Stimulated activated CD4-positive, alpha-beta T cell treated with anti-CD3 and anti-CD28 coated beads, Interleukin-4, amount 100 ng/mL, for 48 hours (primary cell): ENCODE measurements at places on chromosomes 12 and 14.

GRCh38 chr12:107450541-107450940, 235.1 kb upstream of the PWP1 start:
- DNase-seq: no peak

GRCh38 chr14:68674538-68675232, 118.2 kb downstream of the ZFP36L1 start:
- DNase-seq: no peak

- DNase-seq: no peak
These were observed 265.4 kb downstream of the ADGRD1 start for GRCh38 chr12:131218923-131219669.

DNA sequence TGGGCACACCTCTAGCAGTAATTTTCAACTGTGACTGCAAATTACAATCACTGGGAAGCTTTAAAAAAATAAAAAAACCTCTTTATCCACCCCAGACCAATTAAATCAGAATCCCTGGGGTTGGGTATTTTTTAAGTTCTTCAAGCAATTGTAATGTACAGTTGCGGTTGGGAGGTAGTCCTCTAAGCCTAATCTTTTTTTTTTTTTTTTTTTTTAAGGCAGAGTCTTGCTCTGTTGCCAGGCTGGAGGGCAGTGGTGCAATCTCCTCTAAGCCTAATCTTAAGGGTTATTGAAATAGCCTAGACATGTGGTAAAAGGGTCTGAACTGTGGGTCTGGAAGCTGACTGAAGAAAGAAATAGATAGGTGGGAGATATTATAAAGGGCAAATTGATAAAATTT, 230.5 kb downstream of the AKAP6 start:
- DNase-seq: no peak

DNA sequence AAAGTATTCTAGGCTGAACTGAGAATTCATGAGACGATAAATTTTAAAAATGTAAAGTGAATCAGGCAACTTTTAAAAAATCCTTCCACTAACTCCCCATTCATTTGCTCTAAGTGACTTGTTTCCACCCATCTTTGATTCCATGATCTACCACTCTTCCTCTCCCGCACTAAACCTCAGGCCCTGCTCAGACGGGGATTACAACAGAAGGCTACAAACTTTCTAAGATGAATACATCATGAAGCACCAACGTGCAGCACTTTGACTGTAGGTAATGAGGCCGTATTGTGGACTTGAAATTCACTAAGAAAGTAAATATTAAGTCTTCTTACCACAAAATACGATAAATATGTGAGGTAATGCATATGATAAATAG, 30.0 kb downstream of the TMEM132D start:
- DNase-seq: no peak

GRCh38 chr12:49293056-49293956, 1.6 kb upstream of the PRPH start:
- DNase-seq: no peak

- no peak for DNase-seq
These were observed 39.9 kb downstream of the DNAI7 start for GRCh38 chr12:25155022-25155576.

DNA sequence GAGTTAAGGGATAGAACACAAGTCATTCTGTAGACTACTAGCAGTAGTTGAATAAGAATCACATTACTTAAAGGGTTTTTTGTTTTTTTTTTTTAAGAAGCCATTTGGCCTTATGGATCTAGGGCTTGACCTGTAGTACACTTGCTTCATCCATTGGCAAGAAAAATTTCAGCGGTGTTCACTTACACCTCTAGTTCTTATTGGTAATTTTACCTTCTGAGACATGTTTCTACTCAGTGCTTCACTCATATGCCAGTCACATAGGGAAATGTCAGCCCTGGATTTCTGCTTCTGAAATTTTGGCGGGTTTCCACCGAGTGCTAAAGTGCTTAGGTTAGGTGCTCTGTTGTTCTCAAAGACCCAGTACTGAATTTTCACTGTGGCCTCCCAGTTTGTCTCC, 72.9 kb downstream of the FRMD6 start:
- DNase-seq: no peak

GRCh38 chr14:93219103-93219726, 12.2 kb downstream of the UBR7 start:
- no peak for DNase-seq

GRCh38 chr14:102264355-102264754, 40.6 kb downstream of the MOK start:
- DNase-seq: no peak

GRCh38 chr14:105496831-105497591, 6.0 kb downstream of the TEDC1 start:
- no peak for DNase-seq

GRCh38 chr12:108117163-108117849, 11.8 kb upstream of the WSCD2 start:
- DNase-seq: no peak

GRCh38 chr12:113135178-113136127, at the start of gene RASAL1:
Gene RASAL1, minus strand, starts transcription at chr12:113135761. Its CDS starts 299 bp downstream, at chr12:113135462.
- peak; percentile 89 for DNase-seq

- no peak for DNase-seq
These were observed 324.8 kb downstream of the C12orf50 start for GRCh38 chr12:87704374-87704773.

- DNase-seq: no peak
These were observed 50.3 kb downstream of the HECTD4 start for GRCh38 chr12:112331886-112332285.

- no peak for DNase-seq
These were observed 232.1 kb downstream of the MSRB3 start for GRCh38 chr12:65510584-65511050.

DNA sequence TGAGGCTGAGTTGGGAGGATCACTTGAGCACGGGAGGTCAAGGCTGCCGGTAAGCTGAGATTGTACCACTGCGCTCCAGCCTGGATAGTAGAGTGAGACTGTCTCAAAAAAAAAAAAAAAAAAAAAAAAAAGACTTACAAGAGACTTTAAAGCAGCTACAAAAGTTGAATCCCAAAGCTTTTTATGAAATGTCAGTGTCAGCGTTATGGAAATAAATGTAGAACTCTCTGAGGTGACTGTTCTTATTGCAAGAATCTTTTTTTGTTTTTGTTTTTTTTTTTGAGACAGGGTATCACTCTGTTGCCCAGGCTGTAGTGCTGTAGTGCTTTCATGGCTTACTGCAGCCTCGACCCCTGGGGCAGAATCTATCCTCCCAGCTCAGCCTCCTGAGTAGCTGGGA, 17.2 kb downstream of the FUT8 start:
- DNase-seq: no peak

DNA sequence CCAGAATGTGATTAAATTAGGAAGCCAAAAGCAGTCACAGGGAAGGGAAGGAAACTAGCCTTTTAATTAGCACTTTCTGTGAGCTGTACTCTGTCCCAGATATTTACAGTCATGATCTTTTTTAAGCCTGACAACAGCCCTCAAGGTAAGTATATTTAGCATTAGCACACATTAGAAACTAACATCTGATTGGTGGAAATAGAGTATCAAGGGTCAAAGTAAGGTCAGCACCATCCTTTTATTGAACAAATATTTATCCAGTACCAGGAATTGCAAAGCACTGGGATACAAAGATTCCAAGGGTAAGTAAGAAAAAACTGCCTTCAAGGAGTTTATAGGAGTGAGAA, 28.2 kb downstream of the RPGRIP1 start:
- no peak for DNase-seq

GRCh38 chr12:12467688-12468261, 94.9 kb downstream of the DUSP16 start:
- no peak for DNase-seq

DNA sequence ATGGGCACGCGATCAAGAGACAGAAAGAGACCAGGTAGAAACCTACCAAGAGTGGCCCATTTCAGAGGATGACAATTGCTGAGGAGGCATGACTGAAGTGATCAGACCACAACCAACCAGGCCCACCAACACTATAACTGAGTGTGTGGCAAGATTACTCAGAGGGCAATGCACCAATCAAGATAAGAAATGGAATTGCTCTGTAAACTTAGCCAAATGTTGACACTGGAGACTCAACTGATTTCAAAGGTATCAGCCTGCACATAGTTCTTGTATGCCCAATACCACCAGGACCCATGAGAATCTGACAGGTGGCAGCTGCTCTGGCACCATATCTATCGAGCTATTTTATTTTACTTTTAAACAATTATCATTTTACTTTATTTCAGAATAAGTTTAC, 128.9 kb downstream of the FOXN3 start:
- DNase-seq: no peak

GRCh38 chr12:63826006-63826585, 18.4 kb upstream of the SRGAP1 start:
- DNase-seq: no peak

GRCh38 chr12:106139422-106140171, 843 bp upstream of the NUAK1 start:
- no peak for DNase-seq

GRCh38 chr14:23577710-23578392, 739 bp downstream of the JPH4 start:
- DNase-seq: no peak

- no peak for DNase-seq
These were observed 8.1 kb upstream of the CMAS start for GRCh38 chr12:22037947-22038346.

DNA sequence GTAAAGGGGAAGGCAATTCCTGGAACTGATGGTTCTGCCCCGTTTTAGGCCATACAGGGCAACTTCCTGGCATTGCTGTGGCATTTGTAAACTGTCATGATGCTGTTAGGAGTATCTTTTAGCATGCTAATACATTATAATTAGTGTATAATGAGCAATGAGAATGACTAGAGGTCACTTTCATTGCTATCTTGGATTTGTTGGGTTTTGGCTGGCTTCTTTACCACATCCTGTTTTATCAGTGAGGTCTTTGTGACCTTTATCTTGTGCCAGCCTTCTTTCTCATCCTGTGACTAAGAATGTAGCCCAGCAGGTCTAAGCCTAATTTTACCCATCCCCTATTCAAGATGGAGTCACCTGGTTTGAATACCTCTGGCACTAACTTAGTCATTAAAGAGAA, 51.2 kb downstream of the TESPA1 start:
- no peak for DNase-seq

- no peak for DNase-seq
These were observed 118.0 kb upstream of the G2E3 start for GRCh38 chr14:30440961-30441360.

GRCh38 chr12:45349916-45350315, 134.0 kb downstream of the ANO6 start:
- no peak for DNase-seq

DNA sequence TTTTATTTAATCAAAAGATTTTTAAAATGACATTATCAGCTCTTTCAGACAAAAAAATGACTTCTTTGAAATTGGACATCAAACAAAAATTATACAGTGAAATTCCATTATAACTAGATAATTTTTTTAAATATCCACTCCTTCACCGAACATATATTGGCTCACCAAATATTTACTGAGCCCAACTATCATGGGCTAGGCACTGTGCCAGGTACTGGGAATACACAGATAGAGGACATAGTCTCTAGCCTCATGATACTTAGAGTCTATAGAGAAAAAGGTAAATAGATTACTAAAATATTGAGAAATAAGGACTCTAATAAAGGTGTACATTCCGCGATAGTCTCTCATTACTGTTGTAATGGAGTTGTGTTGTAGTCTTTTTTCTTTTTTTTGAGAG, 219.9 kb downstream of the SEC23A start:
- no peak for DNase-seq

DNA sequence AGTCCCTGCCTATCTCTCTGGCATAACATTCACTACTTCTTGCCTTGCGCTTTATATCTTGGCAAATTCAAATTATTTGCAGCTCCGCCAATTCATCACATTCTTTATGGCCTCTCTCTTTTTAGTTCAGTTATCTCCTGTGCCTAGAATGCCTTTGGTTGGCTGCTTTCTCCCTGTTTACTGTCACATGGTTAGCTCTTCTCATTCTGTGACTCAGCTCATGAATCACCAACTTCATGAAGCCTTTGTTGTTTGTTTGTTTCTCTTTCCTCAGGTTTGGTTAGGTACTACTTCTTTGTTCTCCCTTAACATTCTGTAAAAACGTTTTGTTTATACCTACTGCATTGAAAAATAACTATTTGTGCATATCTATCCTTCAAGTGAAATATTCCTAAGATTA, 376.5 kb upstream of the GARIN6 start:
- no peak for DNase-seq

DNA sequence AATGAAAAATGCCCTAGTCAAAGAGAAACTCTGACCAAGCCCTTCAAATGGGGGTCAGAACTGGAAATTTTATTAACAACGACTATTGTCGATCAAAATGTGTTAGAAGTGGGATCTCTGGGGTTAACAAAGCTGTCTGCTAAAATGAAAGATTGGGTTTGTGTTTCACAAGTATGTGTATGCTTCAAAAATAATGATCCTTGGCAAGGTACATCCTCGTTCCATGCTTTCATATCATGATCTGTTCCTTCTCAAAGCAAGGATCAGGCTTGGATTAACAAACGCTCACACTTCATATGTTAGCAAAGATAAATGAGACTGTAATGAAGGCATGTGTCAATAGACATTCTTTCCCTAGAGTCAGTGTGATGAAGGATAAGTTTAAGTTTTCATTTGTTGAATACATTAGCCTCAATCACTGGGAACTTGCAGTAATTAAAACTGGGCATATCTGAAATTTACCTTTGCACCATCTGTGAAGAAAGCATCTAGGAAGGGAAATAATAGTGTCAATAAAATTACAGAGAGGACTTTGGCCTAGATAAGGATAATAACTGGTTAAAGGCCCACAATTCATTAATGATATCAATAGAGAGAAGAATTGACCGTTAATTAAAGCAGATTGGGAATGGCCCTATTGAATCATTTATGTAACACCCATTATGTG, 91.8 kb downstream of the RIN3 start:
- DNase-seq: no peak

GRCh38 chr14:67409461-67409860, 2.5 kb downstream of the PLEK2 start:
- no peak for DNase-seq

DNA sequence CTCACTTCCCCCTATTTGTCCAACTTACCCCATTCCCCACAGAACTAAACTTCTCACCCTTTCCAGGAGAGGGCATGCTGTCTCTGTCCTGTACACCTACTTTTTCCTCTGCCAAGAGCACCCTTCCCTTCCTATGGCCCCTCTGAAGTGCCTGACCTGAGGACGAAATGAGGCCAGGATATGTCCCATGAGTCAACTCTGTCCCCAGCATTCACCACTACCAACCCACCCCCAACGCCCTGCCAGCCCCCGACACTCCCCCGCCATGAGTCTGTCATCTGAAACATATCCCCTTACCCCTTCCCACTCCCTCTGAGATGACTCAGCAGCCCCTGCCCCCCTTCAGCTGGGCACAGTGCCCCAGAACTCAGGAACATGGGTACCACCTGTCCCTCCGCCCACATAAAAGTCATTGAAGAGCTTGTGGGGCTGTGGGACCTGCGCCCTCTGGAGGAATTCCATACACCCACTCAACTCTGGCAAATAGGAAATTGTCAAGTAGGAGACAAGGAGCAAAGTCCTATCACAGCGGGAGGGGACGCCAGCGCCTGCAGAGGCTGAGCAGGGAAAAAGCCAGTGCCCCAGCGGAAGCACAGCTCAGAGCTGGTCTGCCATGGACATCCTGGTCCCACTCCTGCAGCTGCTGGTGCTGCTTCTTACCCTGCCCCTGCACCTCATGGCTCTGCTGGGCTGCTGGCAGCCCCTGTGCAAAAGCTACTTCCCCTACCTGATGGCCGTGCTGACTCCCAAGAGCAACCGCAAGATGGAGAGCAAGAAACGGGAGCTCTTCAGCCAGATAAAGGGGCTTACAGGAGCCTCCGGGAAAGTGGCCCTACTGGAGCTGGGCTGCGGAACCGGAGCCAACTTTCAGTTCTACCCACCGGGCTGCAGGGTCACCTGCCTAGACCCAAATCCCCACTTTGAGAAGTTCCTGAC, 26.3 kb downstream of the ITGA7 start:
- no peak for DNase-seq

GRCh38 chr12:31479516-31480210, 111.3 kb downstream of the DENND5B start:
- DNase-seq: no peak
